ENCODE measurements at places on chromosomes 7 and 10.

GRCh38 chr7:107009846-107010203 is 34.7 kb upstream of the PRKAR2B start:
- no peak for DNase-seq

DNA sequence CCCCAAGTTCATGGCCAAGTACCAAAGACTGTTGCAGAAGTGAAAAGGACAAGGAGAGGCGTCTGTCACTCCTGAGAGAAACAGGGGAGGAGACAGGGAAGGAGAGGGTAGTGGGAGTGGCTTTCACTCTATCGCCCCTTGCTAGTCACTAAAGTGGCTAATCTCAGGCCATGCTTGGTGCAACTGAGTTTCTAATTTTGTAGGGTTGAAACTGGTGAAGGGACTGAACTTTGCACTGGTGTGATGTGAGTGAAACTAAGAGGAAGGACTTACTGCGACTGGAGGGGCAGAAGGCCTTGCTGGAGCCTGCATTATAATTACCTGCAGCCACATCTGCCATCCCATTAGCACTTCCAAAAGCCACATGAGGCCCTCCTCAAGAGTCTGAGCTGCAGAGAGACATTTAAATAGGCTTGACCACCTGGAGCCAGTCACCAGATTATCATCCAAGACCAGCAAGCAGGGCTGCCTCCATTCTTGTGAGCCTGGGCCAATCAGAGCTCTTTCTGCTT is 107.2 kb upstream of the EEPD1 start:
- DNase-seq, result no peak

DNA sequence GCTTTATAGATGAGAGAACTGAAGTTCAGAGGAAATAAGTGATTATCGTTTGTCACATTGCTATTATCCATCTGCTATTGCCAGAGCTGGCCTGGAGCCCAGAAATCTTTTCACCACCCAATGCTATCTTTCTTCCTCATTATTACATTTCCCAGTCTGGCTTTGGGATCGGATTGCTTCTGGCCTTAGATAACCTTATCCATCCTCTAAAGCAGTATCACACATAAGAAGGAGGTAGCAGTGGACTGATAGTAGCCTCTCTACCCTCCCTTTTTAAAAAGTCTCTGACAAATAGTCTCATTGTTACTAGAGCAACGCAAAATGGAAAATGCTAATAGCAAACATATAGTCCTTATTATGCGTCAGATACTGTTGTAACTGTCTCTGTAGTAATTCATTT is 1.3 kb upstream of the CLDN12 start:
- no peak for DNase-seq

DNA sequence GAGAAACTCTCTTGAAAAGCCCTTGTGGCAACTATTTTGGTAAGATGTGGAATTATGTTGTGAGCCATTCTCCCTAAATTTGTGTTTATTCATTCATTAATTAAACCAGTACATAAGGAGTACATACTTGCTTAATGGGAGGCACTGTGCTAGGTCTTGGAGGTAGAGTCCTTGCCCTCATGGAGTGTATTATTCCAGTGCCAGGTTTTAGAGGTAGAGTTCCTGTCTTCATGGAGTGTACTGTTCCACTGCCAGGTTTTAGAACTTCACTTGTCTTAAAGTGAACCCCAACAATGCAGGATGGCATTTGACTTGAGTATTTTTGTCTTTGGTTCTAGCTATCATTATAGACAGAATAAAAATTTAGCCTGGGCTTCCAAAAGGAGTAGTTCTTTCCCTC is 8.8 kb downstream of the MXI1 start:
- no peak for DNase-seq

GRCh38 chr10:120499883-120500282 is 42.9 kb downstream of the PLPP4 start:
- no peak for DNase-seq

GRCh38 chr7:22116451-22117030 is 170.8 kb upstream of the CDCA7L start:
- no peak for DNase-seq

DNA sequence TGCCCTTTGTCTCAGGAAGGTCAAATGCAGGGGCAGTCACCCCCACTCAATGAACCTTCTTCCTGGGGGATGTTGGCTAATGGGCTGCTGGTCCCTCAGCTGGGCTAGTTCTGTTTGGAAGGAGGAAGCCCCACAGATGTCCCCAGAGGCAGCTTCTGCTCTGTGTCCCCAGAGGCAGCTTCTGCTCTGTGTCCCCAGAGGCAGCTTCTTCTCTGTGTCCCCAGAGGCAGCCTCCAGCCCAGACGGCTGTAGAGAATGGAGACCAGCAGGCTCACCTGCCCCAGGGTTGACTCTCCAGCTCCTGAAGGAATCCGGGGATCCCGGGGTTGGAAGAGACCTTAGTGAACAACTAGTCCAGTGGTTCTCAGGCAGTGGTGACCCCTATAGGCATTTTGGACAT is 62.5 kb upstream of the LEP start:
- no peak for DNase-seq

DNA sequence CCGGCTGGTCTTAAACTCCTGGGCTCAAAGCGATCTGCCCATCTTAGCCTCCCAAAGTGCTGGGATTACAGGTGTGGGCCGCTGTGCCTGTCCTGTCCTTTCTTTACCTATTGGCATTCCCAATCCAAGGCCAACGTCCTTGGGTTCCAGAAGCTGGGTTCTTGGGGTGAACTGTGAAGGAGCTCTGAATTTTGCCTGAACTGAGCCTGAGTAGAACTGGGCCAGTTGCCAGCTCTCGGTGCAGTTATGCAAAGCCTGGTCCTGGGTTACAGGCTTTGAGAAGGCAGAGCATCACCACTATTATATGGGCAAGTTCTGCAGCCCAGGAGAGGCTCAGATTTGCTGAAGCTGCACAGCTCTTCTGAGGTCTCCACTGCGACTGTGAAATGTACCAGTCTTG is 24.6 kb upstream of the SH2D4B start:
- DNase-seq, result no peak

DNA sequence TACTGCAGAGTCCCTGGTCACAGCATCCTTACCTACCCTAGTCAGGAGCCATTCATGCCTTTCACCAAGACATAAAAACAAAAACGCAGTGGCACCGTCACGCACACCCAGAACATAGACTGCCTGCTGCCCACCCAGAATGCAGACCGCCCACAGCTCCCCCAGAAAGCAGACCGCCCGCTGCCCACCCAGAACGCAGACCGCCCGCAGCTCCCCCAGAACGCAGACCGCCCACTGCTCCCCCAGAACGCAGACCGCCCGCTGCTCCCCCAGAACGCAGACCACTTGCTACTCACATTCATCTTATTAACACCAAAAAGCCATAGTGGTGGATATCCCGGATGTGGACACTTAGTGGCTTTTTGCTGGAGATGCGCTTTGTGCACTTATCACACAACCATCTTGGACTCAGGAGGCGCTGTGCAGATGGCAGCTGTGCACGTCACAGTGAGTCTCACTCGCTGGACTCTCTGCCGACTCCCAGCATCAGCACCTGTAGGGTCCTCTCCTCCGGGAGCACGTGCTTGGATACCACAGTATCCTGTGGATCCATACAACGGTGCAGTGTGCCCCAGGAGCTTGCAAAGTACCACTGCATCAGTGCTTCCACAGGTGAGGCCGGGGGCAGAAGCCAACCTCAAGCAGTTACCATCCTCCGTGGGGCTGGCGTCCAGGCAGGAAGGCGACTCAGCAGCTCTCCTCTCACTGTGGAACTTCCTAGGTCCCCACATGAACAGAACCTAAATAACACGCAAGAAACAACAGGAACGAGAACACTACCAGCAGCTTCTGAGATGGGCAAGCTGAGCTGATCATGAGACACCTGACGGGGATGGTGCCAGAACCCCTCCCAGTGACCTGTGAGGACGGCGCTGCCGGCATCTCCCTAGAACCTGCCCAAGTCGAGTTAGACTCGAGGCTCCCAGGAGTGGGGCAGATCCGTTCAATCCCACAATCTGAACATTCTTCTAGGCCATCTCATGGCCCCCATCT is 161.0 kb downstream of the DIP2C start:
- no peak for DNase-seq

GRCh38 chr7:43847496-43847895 is 21.8 kb downstream of the MRPS24 start:
- DNase-seq, result no peak

DNA sequence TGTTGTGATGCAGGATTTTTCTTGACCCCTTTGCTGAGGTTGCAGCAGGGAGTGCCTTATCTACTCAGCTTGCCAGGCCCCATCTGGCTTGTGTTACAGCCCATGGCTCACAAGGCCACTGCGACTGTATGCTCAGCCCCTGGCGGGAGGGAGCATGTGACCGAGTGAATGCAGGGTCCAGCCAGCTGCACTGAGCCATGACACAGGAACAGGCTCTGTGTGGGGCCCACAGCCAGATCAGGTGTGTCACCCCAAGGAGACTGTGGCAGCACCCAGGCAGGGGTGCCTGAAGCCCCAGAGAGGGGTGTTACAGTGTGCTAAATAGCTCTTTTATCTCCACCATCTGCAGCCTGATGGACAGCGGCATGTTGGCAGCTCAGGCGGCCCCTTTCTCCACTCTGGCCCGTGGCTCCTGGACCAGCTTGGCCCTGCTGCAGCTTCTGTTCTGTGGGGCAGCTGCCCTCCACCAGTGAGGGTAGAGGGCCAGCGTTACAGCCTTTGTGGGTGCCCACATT is 2.6 kb upstream of the PCBD1 start:
- DNase-seq, result no peak

GRCh38 chr10:98172495-98172894 is 38.0 kb downstream of the R3HCC1L start:
- DNase-seq, result no peak

DNA sequence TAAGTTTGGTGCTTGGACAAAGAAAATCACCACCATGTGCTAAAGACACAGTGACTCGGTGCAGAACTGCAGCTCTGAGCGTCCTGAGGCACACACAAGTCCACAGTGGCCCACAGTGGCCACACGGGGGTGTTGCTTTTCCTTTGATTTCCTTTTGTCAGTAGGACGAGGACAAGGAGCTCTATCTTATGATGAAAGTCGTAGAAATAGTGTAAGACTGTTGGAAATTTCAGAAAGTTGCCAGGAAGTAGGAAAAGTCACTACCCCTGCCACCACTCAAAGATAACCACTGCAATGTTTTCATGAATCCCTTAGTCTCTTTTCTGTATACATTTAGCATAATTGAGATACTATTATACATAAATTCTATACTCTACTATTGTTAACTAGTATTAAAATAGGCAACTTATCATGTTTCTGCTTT is 146.0 kb downstream of the TNS3 start:
- no peak for DNase-seq

GRCh38 chr7:66504131-66504530 is 124.5 kb upstream of the KCTD7 start:
- DNase-seq, result no peak

- no peak for DNase-seq
Observed at GRCh38 chr10:124946945-124947344, 5.0 kb downstream of the ZRANB1 start.

GRCh38 chr7:12820777-12821176 is 133.3 kb downstream of the ARL4A start:
- DNase-seq, result no peak

DNA sequence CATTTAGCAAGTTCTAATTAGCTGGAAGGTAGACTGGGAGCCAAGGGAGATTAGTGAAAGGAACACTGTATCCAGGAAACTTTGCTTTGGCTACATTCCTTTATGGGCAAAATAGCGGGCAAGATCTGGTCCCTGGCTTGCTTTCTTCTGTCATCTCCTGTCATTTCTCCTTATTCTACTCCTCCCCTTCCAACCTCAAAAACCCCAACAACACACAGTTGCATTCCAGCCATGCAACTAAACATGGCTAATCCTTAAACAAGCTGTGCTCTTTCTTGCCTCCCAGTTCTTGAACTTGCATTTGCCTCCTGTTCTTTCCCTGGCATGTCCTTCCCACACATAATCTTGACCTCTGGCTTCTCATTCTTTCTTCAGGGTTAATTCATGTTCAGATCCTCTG is 59.5 kb upstream of the CDCA7L start:
- no peak for DNase-seq

DNA sequence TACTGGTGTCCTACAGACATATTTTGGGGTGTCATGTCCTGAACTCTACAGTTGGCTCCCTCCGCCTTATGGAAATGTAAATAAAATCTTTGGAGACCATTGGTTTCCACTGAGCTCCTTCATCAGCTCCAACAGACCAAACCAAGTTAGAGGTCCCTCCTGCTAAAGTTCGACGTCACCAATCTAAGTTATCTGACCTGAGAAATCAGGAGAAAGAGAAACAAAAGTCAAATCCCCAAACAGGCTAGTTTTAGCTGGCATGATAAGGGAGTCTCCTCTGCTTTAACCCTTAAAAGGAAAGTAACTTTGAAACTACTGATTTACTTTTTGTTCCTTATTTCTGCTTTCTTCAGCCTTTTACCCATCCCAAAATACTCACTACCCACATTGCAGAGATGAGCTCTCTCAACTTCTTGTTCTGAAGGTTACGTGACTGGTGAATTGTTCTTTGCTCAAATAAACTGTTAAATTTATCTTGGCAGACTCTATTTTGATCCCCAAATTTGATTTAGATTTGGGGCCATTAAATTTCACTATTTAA is 39.9 kb downstream of the AVL9 start:
- no peak for DNase-seq

DNA sequence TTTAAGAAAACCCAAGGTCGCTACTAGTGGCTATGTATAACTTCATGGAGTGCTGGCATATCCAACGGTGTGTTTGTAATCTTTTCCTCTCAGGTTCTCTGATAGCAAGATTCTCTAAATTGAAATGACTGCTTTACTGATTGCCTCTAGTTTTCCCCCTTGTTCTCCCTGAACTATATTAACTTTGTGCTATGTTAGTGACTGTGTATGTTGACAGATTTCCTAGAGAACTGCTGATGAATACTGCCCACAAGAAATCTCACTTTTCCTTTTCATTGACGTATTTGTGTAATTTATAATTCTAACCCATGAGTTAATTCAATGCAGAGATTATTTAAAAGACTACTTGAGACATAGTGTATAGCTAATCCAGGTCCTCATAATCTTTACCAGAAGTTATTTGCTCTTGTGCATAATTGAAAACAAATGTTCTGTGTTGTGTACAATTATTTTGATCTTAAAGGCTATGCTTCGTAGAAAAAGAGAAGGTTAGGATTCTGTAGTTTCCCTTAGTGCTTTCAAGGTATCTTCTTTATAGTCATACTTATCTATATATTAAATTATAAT is 70.6 kb upstream of the GLCCI1 start:
- no peak for DNase-seq

GRCh38 chr10:34241226-34242000 is 573.7 kb downstream of the PARD3 start:
- DNase-seq, result no peak

DNA sequence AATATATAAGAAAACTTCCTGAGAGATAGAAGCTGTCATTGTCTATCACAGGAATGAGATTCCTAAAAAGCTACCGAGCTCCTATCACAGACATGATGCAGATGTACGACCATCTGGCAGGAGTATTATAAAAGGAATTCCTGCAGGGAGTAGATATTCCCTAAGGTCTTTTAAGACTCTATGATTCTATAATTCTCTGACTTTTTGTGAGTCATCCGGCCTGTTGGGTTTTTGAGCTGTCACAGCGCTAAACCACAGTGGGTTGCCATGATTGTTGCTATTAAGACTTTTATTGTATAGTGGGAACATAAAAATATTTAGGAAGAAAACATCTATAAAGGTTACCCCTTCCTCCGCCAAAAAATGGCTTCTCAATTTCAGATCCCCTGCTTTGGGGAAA is 223.4 kb downstream of the BMPER start:
- DNase-seq, result no peak
